ENCODE measurements at places on chromosomes 12 and 14.

GRCh38 chr12:123433615-123434014 is 2.9 kb downstream of the RILPL2 start:
- DNase-seq = no peak

DNA sequence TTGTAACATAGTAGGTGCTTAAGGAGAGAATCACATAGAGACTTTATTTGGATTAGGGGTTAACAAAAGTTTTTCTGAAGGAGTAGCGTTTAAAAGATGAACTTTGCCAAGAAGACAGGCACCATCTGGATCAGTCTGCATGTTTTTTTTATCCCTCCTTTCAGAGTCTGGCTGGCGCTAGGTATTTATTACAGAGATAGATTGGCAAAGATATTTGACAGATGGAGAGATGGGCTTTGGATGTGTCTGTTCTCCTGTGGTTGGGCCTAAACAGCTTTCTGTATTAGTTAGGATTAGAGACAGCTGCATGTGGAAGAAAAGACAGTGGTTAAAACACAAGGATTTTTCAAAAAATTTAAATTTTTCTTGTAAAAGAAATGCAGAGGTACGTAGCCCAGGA is 133.9 kb downstream of the C12orf75 start:
- no peak for DNase-seq

- DNase-seq = no peak
These were observed 304.4 kb downstream of the TMEM132D start for GRCh38 chr12:129599406-129599805.

DNA sequence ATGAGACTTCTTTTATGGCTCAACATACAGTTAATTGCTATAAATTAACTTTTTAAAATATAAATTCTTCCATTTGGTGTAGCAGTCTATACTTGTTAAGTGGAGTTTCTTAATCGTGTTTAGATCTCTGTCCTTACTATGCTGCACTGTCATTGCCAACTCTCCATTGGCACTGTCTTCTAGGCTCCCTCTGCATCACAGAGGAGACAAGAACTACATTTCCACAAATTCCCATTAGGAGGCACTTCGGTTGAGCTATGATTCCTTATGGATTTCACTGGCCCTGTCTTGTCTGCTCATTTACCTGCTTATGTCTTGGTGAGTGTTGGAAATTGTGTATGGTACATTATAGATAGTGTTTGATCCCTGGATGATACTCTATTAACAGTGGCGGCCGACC is 630.9 kb upstream of the ATXN7L3B start:
- DNase-seq = no peak
